ENCODE measurements at places on chromosomes 3 and 15. TPM values are rescaled to one million over a fixed set of nuclear protein-coding genes. Genes with fewer than 3 reads are reported as not detected.

- DNase-seq, result no peak
These were observed 14.6 kb upstream of the NIT2 start for GRCh38 chr3:100319951-100320350.

XRN1 gene
- 68.6 TPM for total RNA-seq

- no peak for DNase-seq
These were observed 31.5 kb upstream of the ADAMTS17 start for GRCh38 chr15:100373120-100373896.

DNA sequence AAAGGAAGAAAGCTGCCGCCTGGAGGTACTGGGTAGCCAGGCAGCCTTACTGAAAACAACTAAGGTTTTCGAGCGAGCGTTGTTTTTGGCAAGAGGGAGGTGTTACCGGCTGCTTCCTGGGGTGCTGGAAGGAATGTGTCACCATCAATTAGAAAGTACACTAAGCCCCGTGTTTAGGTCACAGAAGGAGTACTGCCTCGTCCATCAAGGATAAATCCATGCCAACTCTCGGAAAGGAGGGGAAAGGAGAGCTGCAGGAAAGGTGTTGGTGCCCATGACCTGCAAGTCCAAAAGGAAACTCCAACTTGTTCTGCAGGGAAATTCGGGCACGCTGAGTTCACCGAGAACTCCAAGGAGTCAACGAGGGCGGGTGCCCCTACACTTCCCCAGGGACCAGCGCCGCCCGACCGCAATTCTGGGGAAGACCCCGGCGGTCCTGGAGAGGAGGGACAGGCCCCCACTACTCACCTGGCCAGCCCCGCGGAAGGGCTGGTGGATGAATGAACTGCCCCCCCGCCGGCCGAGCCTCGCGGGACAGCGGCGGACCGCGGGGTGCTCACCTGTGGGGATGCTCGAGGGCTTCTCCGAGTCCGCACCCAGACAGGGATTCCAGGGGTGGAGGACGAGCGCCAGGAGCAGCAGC is 542 bp downstream of the PLOD2 start:
- peak; percentile 83 for DNase-seq

DNA sequence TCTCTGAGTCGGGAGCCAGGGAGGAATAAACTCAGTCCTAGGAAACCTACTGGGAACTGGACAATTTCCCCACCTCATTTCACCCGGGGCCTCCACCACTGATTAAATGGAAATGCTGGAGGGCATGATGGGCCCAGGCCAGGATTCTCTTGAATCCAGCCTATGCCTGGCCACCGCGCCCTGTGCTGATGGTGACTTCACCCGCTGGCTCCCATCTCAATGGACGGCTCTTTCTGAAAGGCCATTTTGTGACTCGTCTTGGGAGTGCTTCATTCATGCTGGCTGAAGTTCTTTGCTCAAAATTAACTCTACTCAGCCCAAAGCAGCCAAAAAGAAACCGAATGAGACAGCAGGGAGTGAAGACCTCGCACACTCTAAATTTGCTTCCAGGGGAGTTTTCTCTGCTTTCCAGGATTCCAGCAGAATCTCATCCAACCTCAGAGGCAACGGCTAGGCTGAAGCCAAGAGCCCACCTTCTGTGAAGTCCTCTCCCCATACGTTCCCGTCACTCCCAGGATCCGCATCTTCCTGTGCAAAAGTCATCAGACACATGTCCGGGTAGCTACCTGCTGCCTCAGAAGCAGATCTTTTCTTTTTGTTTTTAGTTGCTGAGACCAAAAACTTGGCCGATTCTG is 266.0 kb upstream of the ICE2 start:
- DNase-seq, result no peak

MCF2L2 gene
- 7.2 TPM for total RNA-seq

DNA sequence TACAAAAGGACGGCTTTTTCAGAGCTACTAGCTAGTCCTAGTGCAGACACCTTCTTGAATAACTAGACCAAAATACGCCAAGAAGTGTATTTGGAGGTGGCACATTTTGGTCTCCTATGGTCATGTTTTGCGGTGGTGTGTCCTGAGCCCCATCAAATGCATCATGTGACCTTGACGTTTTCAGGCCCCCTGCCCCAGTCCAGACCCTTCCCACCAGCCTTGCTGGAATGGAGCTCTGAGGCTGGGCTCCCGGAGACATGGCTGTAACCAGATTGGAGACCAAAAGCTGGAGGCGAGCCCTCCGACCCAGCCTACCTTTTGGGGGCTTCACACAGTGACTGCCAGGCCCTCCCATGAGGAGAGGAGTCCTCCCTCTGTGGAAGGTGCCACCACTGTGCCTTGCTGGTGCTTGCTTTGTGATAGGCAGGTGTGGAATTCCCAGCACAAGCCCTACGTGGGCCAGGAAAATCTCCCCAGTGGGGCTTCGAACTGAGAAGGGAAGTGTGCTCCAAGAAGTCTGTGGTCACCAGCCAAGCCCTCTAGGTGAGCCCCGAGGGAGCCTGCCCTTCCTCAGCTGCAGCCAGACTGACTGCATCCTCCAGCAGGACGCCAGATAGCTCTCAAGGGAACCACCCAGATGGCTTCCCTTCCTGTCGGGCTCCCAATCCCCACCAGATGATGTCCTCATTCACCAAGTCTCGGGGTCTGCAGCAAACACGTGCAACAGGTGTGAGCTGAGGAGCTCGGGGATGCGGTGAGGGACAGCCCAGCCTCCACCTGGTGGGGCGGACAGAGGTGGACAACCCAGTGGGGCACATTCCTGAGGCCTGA is 126.2 kb downstream of the ASB7 start:
- no peak for DNase-seq

DNA sequence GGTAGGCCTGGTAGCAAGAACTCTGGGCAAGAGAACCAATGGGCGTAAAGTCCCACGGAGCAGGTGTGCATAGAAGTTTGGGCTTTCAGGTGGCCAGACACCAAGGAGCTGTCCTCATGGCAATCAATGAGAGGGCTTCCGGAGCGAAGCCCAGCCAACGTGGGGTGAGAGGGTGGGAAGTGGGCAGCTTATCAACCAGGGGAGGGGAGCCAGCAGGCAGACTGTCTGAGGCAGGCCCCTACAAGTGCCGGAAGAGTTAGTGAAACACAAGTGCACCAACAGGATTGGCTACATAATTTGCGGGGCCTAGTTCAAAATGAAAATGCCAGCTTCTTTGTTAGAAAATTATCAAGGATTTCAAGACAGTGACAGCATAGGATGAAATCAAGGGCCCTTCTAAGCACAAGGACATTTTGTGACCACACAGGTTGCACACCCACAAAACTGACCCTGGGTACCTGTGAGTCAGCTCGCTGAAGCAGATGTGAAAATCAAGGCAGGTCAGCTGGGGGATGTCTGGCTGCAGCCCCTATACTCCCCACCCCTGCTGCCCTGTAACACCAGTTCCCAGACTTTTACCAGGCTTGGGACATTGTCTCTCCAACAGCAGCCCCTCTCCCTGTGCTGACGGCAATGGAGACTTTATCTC is 102.1 kb upstream of the ETV5 start:
- DNase-seq, result peak; percentile 14

GRCh38 chr3:160259589-160259988 is 34.4 kb downstream of the C3orf80 start:
- no peak for DNase-seq

LXN gene
- total RNA-seq, result 11.8 TPM

GRCh38 chr3:187295316-187296034 is 3.9 kb upstream of the MASP1 start:
- no peak for DNase-seq

DNA sequence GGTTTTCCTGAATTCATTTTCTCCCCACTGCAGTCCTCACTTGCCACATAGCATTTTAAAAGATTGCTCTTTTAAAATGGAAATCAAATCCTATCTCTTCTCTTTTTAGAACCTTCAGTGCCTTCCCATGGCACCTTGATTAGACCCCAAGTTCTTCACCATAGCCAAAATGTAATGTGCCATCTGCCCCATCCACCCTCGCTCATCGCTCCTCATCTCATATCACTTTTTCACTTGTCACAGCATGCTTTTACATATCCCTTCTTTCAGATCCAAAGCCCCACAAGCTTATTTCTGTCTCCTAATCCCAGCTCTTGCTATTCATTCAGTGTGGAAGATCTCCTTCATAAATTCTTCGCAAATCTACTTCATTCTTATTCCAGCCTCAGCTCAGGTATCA is 161.7 kb downstream of the CD47 start:
- no peak for DNase-seq

DNA sequence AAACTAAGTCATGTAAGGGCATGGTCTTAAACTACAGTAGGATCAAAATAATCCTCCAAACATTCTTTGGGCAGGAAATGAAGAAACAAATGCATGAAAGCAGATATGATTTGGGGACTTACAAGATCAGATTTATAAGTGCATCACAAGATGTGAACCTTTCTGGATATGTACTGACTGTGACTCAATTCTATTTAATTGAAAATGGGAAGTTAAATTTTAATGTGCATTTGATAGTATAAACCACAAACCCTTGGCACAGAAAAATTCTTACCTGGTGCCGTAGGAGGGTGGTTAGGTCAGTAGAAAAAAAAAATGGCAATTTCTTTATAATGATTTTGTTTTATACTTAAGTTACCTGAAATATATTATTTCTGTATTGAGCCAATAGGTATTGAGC is 262.5 kb upstream of the TGFBR2 start:
- no peak for DNase-seq

- DNase-seq, result no peak
These were observed 694.9 kb downstream of the NTRK3 start for GRCh38 chr15:87561641-87562040.

DNA sequence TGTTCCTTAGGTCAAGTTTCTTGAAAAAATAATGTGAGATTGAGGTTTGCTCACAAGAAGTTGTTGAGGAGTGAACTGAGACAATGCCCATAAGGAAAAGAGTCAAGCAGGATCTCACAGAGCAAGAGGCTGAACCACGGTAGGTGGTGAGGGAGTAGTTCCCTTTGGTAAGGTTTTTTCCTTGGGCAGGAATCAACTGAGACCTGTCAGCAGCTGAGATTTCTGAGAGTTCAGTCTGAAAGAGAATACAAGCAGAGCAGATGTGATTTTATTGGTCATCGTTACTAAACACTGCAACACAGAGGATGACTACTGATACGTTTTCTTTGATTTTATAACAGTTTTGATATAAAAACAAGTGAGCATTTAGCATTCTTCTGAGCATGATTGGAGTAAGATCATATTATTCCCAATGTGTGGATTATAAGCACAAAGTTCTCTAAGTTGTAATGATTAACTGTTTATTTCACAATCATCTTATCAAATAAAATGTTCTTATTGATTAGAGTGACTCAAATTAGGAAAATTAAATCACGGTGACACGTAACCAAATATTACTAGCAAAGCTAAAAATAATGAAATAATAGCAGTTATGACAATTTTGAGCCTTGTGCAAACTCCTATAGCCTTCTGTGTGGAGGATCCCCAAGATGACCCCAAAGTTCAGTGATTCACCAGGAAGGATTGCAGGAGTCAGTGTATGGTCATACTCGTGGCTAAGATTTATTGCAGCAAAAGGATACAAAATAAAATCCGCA is 346.2 kb upstream of the ZNF717 start:
- DNase-seq, result no peak

PAK6 gene
- total RNA-seq, result 9.4 TPM

Measured in umbilical cord (tissue), 2 donors.